Fibroblast of skin of right quadriceps (primary cell): ENCODE measurements at places on chromosomes 3 and 15.

DNA sequence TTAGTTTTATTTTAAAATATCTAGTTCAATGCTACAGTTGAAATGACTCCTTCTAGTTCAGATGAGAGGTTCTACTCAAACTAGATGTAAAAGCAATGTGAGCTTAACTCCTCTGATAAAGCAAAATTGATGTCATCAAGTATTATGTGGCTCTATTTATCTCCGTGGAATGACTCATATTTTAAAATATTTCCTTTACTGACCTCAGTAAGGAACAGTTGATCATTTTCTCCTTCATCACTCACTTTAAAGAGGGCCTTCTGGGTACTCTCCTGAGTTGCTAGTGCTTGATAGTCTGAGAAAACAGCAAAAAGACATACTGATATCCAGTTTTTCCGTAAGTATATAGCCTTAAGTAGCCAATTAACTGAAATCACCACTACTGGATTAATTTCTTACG, 1099.3 kb downstream of the ROBO2 start:
- peak; percentile 72 for DNase-seq

GRCh38 chr15:90402223-90402622, 14.2 kb downstream of the IQGAP1 start:
- peak; percentile 89 for DNase-seq

DNA sequence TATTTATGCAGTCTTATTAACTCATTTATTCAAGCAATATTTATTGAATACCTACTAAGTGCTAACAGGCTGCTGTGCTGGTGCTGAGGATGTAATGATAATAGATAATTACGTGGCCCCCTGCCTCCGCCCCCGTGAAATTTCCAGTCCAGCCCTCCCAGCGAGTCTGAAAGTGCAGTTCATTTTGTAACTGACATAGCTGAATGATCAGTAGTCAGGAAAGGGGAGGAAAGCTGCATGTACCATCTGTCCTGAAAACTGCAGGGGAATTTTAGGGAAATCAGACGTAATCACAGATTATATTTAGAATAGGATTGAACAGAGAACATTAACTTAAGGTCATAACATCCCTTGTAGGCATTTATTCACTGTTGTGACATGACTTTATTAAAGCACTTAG, 736.8 kb downstream of the MCTP2 start:
- DNase-seq = no peak

DNA sequence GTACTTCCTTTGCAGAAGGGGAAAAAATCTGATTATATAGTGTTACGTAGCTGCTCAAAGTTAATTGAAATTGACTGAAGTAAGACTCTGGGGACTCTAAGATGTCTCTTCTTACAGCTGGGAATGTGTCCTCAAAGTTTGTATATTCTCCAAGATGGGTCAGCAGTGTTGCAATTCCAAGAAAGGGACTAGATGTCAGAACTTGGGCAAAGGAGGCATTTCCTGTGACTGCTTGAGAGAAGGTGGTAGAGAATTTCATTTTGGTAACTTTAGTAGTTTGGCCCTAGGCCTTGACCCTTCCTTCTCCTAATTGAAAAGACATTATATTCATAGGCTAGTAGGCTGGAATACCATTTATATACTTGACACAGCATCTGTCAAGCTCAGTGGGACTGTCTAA, 33.9 kb downstream of the PTPRG start:
- no peak for DNase-seq

GRCh38 chr3:197718891-197719290, 17.8 kb downstream of the RUBCN start:
- peak; percentile 68 for DNase-seq

- DNase-seq = no peak
Observed at GRCh38 chr3:29802057-29802456, 521.2 kb downstream of the RBMS3 start.
